ENCODE measurements at places on chromosomes 2 and 18.

- no peak for DNase-seq
Observed at GRCh38 chr2:166332106-166332505, 43.6 kb downstream of the SCN9A start.

GRCh38 chr2:146004462-146004861 is 1484.5 kb upstream of the ZEB2 start:
- DNase-seq = no peak

DNA sequence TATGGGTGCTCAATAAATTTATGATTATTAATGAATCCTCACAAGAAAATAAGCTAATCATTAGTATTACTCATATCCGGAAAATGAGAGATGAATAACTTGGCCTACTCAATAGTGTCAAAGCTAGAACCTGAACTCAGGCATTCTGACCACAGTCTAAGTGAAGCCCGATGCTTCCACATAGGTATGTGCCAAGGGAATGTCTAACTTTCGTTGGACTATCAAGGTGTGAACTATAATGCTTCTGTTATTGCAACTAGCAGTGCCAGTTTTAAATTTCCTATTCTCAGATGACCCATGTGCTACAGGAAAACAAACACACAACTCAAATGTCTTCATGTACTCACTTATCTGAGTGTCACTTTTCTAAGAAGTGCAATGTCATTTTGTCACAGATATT is 1.8 kb downstream of the BARD1 start:
- no peak for DNase-seq

GRCh38 chr2:109355192-109355843 is 226.3 kb downstream of the SH3RF3 start:
- no peak for DNase-seq

DNA sequence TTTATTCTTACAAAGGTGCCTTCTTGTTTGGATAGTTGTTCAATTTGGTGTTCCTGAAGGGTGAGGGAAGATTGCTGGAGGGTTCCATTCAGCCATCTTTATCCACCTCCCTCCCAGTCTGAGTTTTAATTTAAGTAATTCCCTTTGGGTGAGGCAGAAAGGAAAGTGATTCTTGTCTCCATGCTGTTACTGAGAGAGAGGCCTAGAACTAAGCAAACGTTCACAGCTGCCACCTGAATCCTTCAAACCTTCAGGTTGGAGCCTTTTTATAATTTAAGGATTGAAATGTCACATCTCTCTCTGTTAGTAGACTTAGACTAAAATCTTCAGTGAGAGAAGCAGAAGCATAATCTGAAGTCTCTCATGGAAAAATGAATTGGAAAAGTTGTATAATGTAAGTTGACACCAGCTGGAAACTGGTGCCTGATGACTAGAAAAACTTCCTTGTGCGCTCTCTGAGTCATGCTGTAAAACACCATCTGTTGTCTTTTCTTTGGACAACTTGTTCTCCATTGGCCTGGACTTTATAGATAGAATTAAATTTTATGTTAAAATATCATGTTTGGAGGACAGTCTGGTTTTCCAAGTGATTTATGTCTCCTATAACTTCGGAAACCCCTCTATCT is 14.6 kb downstream of the STRADB start:
- DNase-seq = no peak

GRCh38 chr2:240451791-240452461 is 16.5 kb downstream of the GPC1 start:
- no peak for DNase-seq

GRCh38 chr2:191636235-191636543 is 41.7 kb upstream of the NABP1 start:
- no peak for DNase-seq

GRCh38 chr2:127527001-127527804 is 914 bp upstream of the IWS1 start:
- DNase-seq = no peak

DNA sequence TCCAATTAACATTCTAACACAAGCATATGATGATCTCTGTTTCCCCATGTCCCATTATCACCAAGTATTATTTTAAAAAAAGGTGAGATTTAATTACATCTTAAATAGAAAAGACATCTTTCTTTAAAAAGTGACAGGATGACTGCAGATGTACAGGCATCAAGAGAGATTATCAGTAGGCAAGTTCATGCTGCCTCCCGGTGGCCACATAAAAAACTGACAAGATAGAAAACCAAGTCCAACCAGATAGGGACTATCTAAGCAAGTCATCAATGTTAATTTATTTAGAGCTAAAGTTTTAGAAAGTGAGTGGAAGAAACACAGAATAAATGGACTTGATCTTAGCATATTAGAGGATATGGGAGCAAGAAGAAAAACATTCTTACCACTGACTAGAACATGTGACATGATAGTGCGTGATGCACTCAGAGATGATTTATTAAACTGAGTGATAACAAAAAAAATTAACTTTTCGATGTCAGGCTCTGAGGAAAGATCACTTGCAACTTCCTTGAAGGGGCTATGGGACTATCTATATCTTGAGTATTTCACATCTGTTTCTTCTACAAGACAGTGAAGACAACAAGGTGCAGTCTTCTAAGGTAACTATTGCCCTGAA is 5.4 kb upstream of the TDRD15 start:
- no peak for DNase-seq

GRCh38 chr2:218262237-218262600 is 1.4 kb downstream of the GPBAR1 start:
- DNase-seq = no peak

DNA sequence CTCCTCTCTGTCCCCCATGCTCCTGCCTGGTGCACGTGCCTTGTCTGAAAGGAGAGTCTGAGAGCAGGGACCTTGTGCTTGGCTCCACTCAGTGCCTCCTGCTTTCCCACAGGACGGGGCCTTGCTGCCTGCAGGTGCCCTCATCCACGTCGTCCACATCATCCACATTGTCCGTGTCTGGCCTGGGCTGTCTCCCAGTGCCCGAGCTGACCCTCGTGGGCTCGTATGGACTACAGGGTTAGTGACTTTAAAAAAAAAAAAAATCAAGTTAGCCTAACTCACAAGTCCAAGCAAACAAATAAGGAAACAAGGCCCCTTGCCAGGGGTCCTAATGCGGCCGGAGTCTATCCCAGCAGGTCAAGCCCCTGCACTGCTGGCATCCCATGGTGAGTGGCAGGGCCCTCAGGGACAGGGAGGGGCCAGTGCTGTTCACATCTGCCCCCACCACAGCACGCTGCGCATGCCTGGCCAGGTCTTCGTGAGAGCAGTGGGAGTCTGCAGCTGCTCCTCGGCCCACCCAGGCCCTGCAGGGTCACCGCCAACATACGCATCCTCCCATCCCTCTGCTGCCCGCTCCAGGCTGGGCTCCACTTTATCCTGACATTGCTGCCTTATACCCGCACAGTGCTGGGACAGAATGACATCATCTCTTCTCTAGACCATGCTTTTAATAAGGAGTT is 232.6 kb downstream of the NDUFA10 start:
- no peak for DNase-seq

DNA sequence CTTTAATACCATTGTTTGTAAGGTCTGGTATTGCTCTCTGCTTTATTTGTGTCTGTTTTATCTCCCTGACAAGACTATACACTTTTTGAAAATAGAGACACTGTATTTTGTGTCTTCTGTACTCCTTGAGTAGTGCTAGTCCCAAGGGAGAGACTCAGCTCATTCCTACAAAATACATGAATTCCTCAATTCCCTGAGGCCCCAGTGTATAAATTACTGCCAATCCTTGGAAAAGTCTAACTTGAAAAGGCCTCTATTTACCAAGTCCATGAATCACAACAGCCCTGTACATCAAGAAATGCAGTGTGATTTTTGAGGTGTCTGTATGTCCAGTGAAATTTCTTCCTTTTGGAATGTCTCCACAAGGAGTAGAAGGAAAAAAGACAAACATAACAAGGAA is 34.9 kb upstream of the NEDD4L start:
- DNase-seq = no peak

DNA sequence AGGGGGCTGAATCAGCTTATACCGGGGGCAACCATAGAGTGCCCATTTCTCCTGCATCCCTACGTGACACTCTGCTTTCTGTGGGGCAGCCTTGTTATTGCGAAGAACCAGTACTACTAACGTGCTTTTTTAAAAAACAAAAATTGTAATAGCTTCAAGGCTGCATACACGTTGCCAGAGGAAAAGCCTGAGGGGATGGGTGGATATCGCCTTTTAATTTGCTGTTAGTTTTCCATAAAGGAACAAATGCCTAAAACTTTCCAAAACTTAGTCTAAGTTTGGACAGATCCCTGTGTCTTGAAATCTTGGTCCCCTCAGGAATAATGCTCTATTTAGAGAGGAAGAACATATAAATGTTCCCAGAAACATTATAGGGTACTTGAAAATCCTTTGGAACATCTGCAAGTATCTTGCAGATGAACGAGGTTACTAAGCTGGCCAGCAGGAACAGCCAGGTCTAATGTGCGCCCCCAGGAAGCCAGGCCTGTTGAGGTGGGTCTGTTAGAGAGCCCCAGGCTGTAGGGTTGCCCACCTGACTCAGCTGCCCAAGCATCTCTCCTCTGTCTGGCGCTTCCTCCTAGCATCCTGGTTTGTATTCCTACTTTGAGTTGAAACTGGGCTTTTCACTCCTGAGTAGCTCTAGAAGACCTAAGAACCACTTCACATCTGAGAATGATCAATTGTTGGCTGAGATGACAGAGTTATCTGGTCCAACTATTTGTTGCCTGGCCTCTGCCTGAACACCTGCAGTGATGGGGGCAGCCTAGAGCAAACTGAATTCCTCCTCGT is 96.9 kb downstream of the TGOLN2 start:
- DNase-seq = no peak

DNA sequence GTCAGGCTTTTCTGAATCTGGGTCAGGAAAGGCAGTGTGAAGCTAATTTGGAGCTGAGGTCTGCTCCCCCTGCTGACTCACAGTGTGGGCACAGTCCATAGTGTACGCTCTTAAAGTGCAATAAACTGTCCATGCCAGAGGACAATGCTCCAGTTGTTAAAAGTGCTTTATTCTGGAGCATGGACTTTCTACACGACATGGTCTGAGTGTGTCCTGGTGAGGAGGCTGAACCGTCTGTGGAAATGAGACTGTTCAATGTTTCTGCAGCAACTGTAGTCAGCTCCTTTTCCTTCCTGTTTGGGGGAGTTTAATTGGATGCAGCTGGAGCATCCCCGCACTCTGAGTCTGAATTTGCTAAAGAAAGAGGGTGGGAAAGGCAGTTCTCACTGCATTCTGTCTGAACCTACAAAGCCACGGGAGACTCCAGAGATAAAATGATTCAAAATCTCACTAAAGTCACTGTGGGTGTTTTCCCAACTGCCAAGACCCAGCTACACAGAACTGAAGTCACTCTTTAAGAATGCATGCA is 110.2 kb upstream of the TRIB2 start:
- DNase-seq = no peak

GRCh38 chr18:37302519-37302918 is 263.1 kb downstream of the CELF4 start:
- DNase-seq = no peak

GRCh38 chr18:75656563-75657247 is 229.2 kb upstream of the SMIM21 start:
- no peak for DNase-seq

- no peak for DNase-seq
Observed at GRCh38 chr2:26268213-26268612, 23.5 kb downstream of the HADHB start.

DNA sequence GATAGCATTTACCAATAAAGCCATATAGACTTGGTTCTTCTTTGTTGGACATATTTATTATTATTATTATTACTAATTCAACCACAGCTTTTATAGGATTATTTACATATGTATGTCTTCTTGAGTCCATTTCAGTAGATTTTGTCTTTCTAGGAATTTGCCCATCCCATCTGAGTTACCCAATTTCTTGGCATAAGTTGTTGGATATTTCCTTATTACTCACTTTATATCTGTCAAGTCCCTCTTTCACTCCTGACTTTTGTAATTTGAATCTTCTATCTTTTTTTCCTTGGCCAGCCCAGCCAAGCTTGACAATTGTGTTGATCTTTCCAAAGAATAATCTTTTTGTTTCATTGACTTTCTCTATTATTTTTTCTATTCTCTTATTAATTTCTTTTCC is 543.7 kb downstream of the SUCLG1 start:
- no peak for DNase-seq

- no peak for DNase-seq
Observed at GRCh38 chr2:37457401-37457901, 113.0 kb downstream of the QPCT start.

DNA sequence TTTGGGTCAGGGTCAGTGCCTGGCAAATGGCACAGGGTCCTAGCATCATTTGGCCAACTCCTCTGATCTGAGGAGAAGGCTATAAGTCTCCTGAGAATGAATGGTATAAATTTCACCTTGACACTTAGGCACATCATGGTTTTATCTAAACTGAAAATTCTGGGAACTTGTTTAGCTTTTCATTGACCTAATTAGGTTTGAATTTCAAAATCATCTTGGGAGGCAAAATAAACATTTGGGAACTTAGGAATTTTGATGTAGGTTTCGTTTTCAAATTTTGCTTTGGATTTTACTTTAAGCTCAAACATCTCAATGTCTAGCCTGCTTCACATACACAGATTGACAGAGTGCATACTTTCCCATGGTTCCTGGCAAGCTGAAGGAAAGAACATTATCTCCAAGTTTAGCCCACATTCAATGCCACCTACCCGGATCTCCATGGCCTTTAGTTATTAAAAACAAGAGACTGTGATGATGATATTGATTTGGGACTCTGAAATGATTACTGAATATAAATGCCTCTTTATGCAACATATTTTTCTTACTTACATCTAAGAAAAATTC is 44.5 kb downstream of the MYOM1 start:
- no peak for DNase-seq

- no peak for DNase-seq
Observed at GRCh38 chr2:224646242-224646846, 61.2 kb upstream of the CUL3 start.

All from stimulated activated CD4-positive, alpha-beta T cell treated with anti-CD3 and anti-CD28 coated beads, TNF-alpha, amount 100 ng/mL, for 24 hours (primary cell).